ENCODE measurements at places on chromosomes 16 and 17. TPM values are rescaled to one million over a fixed set of nuclear protein-coding genes. Genes with fewer than 3 reads are reported as not detected.

DNA sequence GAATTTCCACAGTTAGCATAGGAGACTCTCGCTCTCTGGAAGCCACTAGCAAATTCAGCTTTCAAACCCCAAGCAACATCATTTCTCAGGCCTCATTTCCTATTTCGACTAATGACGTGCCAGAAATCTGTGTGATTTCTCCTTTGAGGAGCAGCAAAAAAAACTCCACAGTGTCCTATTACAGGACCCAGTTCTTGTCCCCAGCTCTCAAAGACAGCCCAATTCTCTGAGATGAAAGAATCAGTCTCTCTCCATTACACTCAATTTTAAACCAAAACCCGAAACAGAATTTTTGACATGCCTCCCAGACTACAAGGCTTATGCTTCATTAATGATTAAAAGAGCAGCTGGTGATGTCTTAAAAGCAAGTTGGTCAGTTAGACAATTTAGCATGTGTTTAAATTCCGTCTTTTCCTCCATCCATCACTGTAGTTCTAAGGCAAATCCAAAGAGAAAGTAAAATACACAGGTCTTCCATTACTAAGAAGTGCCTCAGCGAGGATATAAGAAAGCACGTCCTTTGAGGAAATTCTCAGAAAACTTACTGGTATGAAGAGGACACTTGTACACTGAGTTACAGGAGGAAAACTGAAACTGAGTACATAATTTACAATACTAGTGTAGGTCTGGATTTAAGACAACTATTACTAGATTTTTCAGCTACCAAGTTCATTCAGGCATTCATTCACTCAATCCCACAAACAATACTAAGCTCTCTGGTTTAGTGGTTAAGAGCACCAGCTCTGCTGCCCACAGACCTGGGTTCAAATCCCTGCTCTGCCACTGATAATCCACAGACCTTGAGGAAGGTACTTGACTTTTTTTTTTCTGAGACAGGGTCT is 12.5 kb downstream of the TOM1L2 start:
- H3K27ac ChIP-seq = peak overlapping the region; percentile 55
- H3K27me3 ChIP-seq = no peaks in the 10 kb centered on the region
- DNase-seq = no peak
- peak overlapping the region; percentile 2 for H3K4me3 ChIP-seq
- H3K4me1 ChIP-seq = peaks cover 21% of the 10 kb centered on the region

DNA sequence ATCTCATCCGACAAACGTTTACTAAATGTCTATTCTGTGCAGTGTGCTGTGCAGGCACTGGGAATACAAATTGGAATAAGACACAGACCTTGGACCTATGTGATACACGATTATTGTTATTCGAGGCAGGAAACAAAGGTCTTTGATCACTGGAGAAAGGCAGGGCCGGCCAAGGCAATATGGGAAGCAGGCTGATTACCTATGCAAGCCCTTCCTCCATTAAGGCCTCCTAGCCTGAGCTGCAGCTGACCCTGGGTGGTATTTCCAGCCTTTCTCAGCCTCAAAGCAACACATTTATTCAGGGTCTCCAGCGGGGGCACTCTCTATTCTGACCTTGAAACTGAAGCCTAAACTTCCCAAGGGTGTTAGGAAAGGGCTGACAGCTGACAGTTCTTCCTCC is 13.4 kb downstream of the ST6GALNAC1 start:
- no peaks in the 10 kb centered on the region for H3K4me1 ChIP-seq
- DNase-seq = no peak
- no peak overlapping the region for H3K4me3 ChIP-seq
- peaks cover 42% of the 10 kb centered on the region for H3K36me3 ChIP-seq

- H3K4me3 ChIP-seq = no peak overlapping the region
- H3K4me1 ChIP-seq = peaks cover under 1% of the 10 kb centered on the region
- H3K27me3 ChIP-seq = no peaks in the 10 kb centered on the region
- no peak for DNase-seq
Measured at GRCh38 chr16:58608601-58609136, 21.0 kb downstream of the CNOT1 start.

DNA sequence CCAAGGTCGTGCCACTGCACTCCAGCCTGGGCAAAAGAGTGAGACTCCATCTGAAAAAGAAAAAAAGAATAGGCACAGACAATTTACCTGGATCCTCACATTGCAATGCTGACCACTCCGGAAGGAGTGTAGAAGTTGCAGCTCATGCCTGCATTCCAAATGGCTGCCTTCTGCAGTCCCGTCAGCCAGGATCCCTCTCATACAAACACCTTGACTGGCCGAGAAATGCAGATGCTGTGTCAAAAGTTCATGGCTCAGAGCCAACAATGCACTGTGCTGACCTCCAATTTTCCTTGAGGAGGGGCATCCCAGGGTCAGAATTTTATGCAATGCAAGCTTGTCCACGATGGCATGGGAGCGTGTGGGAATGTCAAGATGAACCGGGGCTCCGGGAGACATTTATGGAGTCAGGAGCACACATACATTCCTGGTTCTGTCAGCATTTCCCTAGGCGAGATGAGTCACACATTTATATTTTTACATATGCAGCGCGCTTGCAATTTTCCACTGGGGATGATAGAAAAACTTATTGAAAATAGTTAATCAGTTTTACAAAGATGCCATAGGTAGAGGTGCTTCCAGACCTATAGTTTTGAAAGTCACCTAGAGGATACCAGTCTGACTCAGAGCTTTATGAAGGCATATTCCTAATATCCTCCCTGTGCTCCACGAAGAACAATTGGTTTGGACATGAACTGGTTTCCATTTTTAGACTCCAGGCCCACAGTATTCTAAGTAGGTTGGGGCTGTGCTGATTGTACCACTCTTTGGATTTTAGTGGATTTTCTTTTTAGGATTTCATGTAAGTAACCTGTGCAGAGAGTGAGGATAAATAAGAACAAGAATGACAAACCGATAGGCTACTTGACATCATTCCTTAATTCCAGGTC is 614.6 kb downstream of the MAF start:
- no peak for DNase-seq
- H3K4me1 ChIP-seq = no peaks in the 10 kb centered on the region
- no peak overlapping the region for H3K4me3 ChIP-seq
- no peak overlapping the region for H3K27ac ChIP-seq
- H3K27me3 ChIP-seq = no peaks in the 10 kb centered on the region

Gene NECAB2
- total RNA-seq = not detected

GRCh38 chr16:10345629-10346028 is 40.2 kb upstream of the ATF7IP2 start:
- DNase-seq = no peak
- H3K4me1 ChIP-seq = no peaks in the 10 kb centered on the region
- H3K27me3 ChIP-seq = no peaks in the 10 kb centered on the region
- no peak overlapping the region for H3K4me3 ChIP-seq

GRCh38 chr17:44829523-44830358 is at the start of gene GJC1:
Gene GJC1, minus strand, starts transcription at chr17:44830287. Its CDS starts 24,470 bp downstream, at chr17:44805817.
- peak within 1 kb of the TSS; percentile 80 for H3K27ac ChIP-seq
- peaks cover 8% of the 10 kb centered on the region for H3K27me3 ChIP-seq
- H3K4me1 ChIP-seq = peaks cover 22% of the 10 kb centered on the region
- no peak for DNase-seq
- peak within 1 kb of the TSS; percentile 60 for H3K4me3 ChIP-seq
- H3K36me3 ChIP-seq = no peaks in the 10 kb centered on the region

DNA sequence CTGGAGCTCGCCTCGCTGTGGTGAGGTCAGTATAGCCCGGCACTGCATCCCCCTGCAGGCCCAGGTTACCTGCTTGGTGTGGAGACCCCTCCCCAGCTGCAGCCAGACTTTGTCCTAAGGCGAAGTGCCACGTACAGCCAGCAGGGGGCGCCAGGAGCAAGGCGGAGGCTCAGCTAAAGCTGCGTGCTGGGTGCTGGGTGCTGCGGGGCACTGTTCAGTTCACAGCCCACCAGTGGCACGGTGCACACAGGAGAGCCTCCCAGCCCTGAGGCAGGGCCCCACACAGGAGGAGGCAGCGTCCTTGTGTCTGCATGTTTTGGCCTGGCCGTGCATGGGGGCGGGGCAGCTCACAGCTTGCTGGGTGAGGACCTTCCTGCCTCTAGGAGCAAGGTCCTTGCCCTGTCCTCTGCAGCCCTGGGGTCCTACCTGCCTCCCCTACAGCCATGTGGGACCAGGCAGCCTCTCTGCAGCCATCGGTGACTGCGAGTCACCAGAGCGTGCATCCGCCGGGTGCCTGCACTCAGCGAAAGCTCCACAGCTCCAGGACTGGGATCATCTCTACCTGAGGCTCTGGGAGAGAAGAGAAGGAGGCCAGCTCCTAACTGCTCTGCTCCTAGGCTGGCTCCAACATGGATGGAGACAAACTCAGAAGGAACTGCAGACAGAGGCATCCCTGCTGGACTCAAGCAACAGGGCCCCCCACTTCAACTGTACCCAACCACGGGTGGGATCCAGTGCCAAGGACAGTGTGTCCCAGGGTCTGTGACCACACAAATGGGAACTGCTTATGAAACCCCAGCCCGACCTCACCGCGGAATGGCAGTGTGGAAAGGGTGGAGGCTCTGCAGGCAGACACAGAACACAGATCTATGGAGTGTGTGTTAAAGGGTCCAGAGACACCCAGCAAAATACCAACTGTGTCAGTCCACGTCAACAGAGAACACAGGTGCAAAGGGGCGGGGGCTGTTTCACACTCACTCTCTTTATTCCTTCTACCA is 19.0 kb downstream of the SLC7A5 start:
- peaks cover 12% of the 10 kb centered on the region for H3K36me3 ChIP-seq
- peaks cover 92% of the 10 kb centered on the region for H3K4me1 ChIP-seq
- peak; percentile 78 for DNase-seq
- H3K27ac ChIP-seq = peak overlapping the region; percentile 52
- no peaks in the 10 kb centered on the region for H3K27me3 ChIP-seq

GRCh38 chr16:4501071-4501478 is 24.9 kb downstream of the HMOX2 start:
- H3K36me3 ChIP-seq = peaks cover 22% of the 10 kb centered on the region
- H3K27me3 ChIP-seq = no peaks in the 10 kb centered on the region
- peak; percentile 76 for DNase-seq
- H3K4me1 ChIP-seq = peaks cover 98% of the 10 kb centered on the region
- peak overlapping the region; percentile 91 for H3K27ac ChIP-seq
- H3K4me3 ChIP-seq = peak overlapping the region; percentile 14

Gene GJC1
- total RNA-seq = 53.1 TPM

DNA sequence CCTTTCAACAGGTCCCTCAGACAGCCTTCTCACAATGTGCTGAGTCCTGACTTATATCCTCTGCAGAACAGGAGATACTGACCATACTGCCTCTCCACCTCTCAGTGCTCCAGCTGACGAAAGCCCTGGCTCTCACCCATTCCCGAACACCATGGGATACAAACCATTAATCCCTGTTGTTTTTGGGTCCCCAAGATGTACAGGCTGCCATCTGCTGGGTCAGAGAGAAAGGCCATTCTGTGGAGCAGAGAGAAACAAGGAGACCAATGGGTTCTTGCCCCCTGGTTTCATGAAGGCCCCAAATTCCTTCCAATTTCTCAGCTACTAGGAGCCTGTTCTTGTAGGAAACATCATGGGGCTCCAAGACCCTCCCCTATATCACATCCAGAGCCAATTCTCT is 3.0 kb downstream of the ERN2 start:
- H3K27ac ChIP-seq = no peak overlapping the region
- H3K4me3 ChIP-seq = no peak overlapping the region
- no peak for DNase-seq
- no peaks in the 10 kb centered on the region for H3K4me1 ChIP-seq

DNA sequence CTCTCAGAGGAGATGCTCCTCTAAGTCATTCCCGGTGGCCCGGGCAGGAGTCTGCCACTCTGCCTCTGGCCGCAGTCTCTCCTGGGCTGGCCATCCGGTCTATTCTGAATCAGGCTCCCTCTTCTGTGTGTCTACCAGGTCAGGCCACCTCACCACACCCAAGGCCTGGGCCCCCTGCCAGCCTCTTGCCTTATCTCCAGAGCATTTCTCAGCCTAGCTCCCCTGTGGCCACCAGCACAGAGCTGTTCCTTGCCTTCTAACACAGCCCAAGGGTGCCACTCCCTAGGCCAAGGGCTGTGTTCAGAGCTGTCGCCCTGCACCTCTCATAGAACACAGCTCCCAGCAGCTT is 55.3 kb downstream of the MYO18A start:
- H3K27ac ChIP-seq = peak overlapping the region; percentile 65
- peaks cover 47% of the 10 kb centered on the region for H3K36me3 ChIP-seq
- H3K4me3 ChIP-seq = no peak overlapping the region

GRCh38 chr17:57085448-57086068 is 512 bp downstream of the AKAP1 start:
- H3K27ac ChIP-seq = peak overlapping the region; percentile 92
- peak overlapping the region; percentile 93 for H3K4me3 ChIP-seq
- peak; percentile 80 for DNase-seq
- H3K4me1 ChIP-seq = peaks cover 58% of the 10 kb centered on the region
- H3K27me3 ChIP-seq = no peaks in the 10 kb centered on the region

Gene GINS2
- total RNA-seq = 0.87 TPM

DNA sequence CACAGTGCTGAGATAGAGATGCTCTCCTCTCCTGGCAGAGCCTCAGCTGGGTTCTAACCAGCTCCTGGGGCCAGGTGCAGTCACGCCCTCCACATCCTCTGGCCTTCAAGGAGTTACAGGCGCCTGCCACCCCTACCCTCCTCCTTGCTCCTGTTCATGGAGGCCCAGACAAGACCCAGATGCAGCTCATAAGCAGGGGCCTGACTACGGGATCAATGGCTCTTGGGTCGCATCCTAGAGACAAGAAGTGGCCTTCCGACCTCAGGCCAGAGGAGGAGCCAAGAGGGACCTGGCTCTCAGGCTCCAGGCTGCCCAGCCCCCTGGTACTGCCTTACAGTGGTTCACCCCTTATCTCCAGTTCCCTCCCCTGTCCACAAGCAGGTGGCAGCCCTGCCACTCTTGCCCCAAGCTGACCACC is 23.0 kb downstream of the ARHGAP27 start:
- H3K4me3 ChIP-seq = peak overlapping the region; percentile 46
- peaks cover 12% of the 10 kb centered on the region for H3K36me3 ChIP-seq
- H3K4me1 ChIP-seq = peaks cover 5% of the 10 kb centered on the region
- no peak for DNase-seq

DNA sequence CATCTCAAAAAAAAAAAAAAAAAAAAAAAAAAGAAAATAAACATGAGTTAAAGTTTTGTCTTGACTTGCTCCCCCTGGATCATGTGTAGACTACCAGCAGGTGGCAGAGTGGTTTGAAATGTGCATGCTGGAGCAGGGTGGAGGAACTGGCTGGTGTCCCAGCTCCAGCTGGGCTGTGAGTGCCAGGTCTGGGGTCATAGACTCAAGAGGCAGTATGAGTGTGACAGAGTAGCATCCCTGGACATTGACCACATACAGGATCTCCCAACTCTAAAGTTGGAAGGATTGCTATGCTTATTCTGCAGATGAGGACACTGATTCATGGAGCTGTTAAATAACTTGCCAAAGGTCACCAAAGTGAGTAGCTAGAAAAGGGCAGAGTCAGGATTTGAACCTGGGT is 198.0 kb upstream of the MPHOSPH6 start:
- no peaks in the 10 kb centered on the region for H3K27me3 ChIP-seq
- H3K4me1 ChIP-seq = no peaks in the 10 kb centered on the region
- no peak overlapping the region for H3K4me3 ChIP-seq
- DNase-seq = peak; percentile 75
- no peak overlapping the region for H3K27ac ChIP-seq
- H3K36me3 ChIP-seq = no peaks in the 10 kb centered on the region

Gene ENKD1
- total RNA-seq = 5.8 TPM

- no peaks in the 10 kb centered on the region for H3K36me3 ChIP-seq
- no peak overlapping the region for H3K27ac ChIP-seq
- H3K4me1 ChIP-seq = peaks cover 13% of the 10 kb centered on the region
- H3K27me3 ChIP-seq = no peaks in the 10 kb centered on the region
- H3K4me3 ChIP-seq = no peak overlapping the region
Measured at GRCh38 chr17:60093694-60094093, 15.0 kb upstream of the HEATR6 start.

Gene SLC35G3
- total RNA-seq = not detected

Gene KRT9
- total RNA-seq = not detected

Gene DLX4
- total RNA-seq = not detected

Measured in stomach (tissue), 19 donors.